ENCODE measurements at places on chromosomes 5 and 9.

GRCh38 chr5:589588-589987, 22.6 kb upstream of the CEP72 start:
- no peak for DNase-seq

DNA sequence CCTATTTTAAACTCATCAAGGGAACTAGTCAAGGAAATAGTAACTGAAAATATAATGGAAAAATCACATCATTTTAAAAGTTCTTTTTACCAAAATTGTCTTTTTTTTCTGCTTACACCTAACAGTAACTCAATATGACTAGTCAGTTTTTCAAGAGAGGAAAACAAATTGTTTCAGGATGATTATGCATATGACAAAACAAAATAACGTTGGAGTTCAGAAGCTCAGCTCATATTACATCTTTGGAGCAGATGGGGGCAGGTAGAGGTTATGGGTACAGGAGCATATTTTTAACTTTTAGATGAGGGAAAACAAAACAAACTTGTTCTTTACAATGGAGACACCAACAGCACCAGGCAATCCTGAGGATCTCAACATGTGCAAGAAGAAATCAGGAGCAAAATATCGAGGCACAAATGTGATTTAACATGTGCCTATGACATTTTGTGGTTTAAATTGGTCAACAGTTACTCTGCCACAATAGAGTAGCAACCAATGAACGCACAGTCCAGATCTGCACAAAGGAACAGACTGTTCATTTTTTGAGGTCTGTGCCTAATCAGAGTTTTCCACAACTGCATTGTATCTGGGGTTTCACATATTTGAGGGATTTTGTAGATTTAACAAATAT, 659.0 kb downstream of the ANXA1 start:
- no peak for DNase-seq

DNA sequence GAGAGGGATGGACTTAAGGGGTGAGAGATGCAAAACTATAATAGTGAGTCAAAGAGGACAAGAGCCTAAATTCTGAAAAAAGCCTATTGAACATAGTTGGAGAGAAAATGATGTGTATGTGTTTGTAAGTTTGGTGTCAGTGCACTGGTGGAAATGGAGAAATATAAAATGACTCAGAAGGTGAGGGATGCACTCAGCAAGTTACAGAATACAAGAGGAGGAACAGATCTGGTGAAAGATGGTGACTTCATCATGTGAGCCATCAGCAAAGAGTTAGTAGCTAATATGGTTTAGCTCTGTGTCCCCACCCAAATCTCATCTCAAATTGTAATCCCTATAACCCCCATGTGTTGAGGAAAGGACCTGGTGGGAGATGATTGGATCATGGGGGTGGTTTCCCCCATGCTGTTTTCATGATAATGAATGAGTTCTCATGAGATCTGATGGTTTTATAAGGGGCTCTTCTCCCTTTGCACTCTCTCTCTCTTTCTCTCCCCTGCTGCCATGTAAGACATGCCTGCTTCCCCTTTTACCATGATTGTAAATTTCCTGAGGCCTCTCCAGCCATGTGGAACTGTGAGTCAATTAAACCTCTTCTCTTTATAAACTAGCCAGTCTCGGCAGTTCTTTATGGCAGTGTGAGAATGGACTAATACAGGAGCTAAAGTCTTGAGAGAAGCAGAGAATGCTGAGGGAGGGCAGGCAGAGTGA, 30.4 kb upstream of the FYB1 start:
- DNase-seq: no peak

DNA sequence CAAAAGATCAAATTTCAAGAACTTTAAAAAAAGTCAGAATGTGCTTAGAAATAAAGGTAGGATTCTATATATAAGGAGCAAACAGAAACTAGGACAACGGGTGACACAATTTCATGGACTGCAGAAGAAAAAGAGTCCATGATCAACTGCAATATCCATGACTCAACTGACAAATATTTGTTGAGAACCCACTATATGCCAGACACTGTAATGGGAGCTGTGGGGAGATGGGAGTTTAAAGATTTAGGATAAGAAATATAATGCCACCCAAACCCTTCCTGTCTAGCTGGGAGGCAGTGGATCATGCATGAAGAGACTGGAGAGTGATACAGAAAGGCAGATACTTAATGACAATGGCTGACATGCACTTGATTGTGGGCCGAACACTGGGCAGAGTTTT, 27.6 kb upstream of the CCDC112 start:
- DNase-seq: no peak

DNA sequence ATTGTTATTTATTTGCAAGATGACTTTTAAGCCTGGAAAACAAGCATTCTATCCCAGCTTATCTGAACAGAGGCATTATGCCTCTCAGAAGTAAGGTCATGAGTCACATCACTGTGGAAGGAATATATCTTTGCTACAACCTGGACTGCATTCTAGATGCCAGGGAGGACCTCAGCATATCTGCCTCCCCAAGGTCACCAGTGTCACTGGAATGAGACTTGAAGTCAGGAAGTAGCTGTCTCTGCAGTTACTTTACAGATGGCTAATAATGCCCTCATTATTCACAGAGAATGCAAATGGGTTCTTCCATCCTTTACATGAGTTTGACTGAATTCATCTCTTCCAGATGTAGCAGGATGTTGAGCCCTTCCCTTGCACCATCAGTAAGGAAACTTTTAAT, 4.4 kb upstream of the FAM13B start:
- DNase-seq: no peak

DNA sequence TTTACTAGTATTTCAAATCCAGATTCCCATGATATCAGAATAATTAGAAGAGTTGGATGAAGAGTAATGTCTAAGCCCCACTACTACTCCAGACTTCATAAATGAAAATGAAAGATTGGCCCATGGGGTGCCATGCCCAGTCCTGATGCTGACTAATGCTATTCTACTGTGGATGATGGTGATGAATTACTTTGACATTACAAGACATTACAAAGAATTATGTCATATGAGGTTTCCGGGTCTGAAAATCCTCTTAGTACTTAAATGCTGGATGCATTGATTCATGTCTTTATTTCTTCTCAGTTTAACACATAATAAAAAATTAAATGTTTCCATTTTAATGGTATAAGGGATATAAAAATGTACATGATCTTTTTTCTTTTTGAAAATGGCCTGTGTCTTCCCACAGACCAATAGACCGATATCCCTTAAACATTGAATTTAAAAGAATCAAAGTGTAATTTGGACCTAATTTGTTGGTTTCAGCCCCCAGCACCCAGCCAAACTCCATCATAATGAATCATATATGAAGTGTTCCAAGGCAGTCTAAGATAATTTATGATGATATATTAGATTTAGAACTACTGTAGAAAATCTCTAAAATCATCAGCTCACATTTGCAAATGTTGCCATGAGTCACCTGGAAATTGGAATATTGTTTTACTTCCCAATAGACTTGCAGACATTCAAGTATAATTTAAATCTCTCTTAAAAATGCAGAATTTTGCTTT, 223.6 kb upstream of the SGCD start:
- no peak for DNase-seq

All from stimulated activated effector memory CD8-positive, alpha-beta T cell treated with anti-CD3 and anti-CD28 coated beads, Interleukin-12 subunit alpha, Interleukin-12 subunit beta, amount 100 ng/mL, for 72 hours (primary cell).